Osteoblast (primary cell): ENCODE measurements at places on chromosomes 16 and 17. TPM values are rescaled to one million over a fixed set of nuclear protein-coding genes. Genes with fewer than 3 reads are reported as not detected.

Gene CES5A
- total RNA-seq = not detected in 2 replicates

Gene CDH8
- total RNA-seq = under 0.01 TPM in 1 of 2 replicates, not detected in the other

Gene PPP1R1B
- not detected in 2 replicates for total RNA-seq

Gene TGFB1I1
- 60.1 and 70.4 TPM in 2 replicates for total RNA-seq

Gene GDPD1
- total RNA-seq = 1.1 and 2.4 TPM in 2 replicates

Gene CMTM2
- total RNA-seq = not detected in 2 replicates

Gene MT1G
- not detected in 2 replicates for total RNA-seq

Gene HBM
- not detected in 2 replicates for total RNA-seq

Gene DOC2A
- total RNA-seq = not detected in 2 replicates

Gene PPP1R27
- not detected in 2 replicates for total RNA-seq

Gene MPRIP
- 120 and 149 TPM in 2 replicates for total RNA-seq

Gene KATNIP
- 30.8 and 32.7 TPM in 2 replicates for total RNA-seq

Gene PLXDC1
- total RNA-seq = 2.9 and 3.8 TPM in 2 replicates

Gene STX8
- 72.7 and 95.8 TPM in 2 replicates for total RNA-seq

Gene CCDC182
- total RNA-seq = not detected in 2 replicates

Gene MILR1
- total RNA-seq = 12.3 and 27.7 TPM in 2 replicates

Gene PLEKHM1
- 30.8 and 38.0 TPM in 2 replicates for total RNA-seq

Gene CFAP97D1
- total RNA-seq = under 0.01 TPM in 1 of 2 replicates, not detected in the other

Gene ATP2C2
- not detected in 2 replicates for total RNA-seq

Gene FNDC8
- total RNA-seq = not detected in 2 replicates

Gene ZPBP2
- total RNA-seq = not detected in 2 replicates

Gene ITGB3
- 31.5 and 39.8 TPM in 2 replicates for total RNA-seq

Gene TMEM238L
- total RNA-seq = not detected in 2 replicates

Gene CCR7
- total RNA-seq = not detected in 2 replicates

Gene FAM20A
- total RNA-seq = 63.3 and 72.2 TPM in 2 replicates

Gene ABCA10
- 0.88 and 1.8 TPM in 2 replicates for total RNA-seq

Gene SMTNL2
- not detected in 2 replicates for total RNA-seq

Gene KRT33B
- total RNA-seq = 0.29 and 1.1 TPM in 2 replicates

Gene KRT39
- 0.36 TPM in 1 of 2 replicates, not detected in the other for total RNA-seq

Gene SLC16A6
- total RNA-seq = 1.4 and 3.8 TPM in 2 replicates

Gene MT3
- not detected in 2 replicates for total RNA-seq

Gene ZC3H7A
- 39.8 and 45.7 TPM in 2 replicates for total RNA-seq

Gene TRPV3
- total RNA-seq = 0.29 and 0.36 TPM in 2 replicates

Gene CTRB1
- total RNA-seq = not detected in 2 replicates

Gene SLC5A2
- not detected in 2 replicates for total RNA-seq

Gene RTN4RL1
- total RNA-seq = 1.1 and 1.5 TPM in 2 replicates

Gene RAB26
- 0.36 and 0.59 TPM in 2 replicates for total RNA-seq

Gene CENPN
- 19.9 and 20.6 TPM in 2 replicates for total RNA-seq

Gene EPX
- total RNA-seq = not detected in 2 replicates

Gene SLC5A10
- not detected in 2 replicates for total RNA-seq
